Substantia nigra (tissue), 51 donors: ENCODE measurements at places on chromosomes 5 and 9.
A peak's percentile ranks its signal among the peaks of the same experiment; 100 is the strongest.

DNA sequence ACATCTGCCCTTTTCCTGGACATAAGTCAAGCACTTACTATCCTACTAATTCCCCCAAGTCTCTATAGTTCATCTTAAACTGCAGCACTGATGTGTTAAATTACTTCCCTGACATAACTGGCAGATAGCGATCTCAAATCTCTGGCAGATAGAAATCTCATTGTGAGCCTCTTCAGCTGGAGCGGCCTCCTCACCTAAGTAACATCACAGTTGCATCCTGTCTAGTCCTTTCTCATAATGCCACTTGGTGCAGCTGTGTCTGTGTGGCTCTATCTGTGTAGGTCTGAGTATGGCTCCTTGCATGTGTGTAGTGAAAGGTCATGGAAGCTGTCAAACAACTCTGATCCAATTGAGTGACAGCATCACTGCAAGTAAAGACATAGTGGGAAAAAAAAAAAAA lies 53.6 kb upstream of the FST start:
- no peak for DNase-seq

DNA sequence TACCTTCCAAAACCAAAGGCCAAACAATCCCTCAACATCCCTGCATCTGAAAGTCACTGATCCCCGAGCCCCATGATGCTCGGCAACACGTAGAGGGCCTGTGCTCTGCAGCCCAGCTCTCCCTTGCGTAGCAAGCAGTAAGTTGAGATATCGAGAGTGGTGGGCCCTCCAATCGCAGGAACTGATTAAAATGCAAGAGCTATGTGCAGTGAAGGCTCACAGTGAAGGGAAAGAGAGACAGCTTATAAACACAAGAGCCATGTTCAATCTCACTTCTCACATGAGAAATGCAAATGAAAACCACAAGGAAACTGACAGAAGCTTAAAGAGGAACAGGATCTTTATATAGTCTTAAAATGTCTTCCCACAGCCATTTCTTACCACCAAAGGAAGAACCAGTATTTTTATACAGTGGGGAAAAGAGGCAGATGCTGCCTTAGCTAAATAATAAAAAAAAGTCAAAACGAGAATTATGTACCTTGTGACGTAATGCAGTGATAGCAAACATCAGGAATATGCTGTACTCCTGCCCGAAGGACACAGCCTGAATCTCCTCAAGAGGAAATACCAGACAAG lies 24.6 kb downstream of the TTF1 start:
- DNase-seq, result no peak

GRCh38 chr9:18979367-18979766 lies 53.6 kb downstream of the SAXO1 start:
- no peak for DNase-seq

GRCh38 chr5:72555871-72556270 lies 48.7 kb upstream of the ZNF366 start:
- no peak for DNase-seq

GRCh38 chr9:13478160-13478559 lies 198.7 kb upstream of the MPDZ start:
- no peak for DNase-seq

DNA sequence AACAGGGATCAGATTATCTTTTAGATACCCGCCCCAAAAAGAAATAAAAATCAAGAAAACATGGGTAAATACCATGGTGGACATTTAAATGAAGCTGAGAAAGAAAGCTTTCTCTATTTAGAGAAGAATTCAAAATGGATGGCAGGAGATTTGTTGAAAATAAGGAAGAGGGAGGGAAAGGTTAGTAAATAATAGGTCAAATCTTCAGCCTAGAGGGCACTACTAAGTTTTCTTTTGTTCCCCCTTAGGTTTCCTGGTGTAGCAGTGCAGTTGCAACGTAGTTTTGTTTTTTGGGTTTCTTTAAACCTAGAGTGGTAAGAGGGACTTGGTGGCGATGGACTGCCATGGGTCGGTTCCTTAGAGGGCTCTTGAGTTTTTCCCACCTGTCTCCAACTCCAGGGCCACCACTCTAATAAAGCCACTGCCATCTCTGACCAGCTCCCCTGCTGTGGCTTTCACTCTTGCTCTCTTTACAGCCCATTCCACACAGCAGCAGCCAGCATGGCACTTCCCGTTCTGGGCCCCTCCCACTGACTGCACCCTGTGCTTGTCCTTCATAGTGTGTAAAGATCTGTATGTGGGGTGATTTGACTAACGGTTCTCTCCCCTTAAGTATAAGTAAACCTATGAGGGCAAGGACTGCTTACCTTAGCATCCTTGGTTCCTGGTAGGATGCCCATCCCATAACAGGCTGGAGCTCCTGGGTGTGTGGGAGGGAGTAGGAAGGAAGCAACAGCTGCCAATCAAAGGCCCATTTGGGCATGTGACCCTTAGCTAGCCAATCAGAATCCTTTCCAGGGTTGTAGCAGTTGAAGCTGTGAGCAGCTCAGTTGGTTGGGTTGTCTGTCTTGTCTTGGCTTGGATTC lies 118.3 kb downstream of the SLC1A3 start:
- DNase-seq, result peak; percentile 40

GRCh38 chr5:154516475-154516874 lies 38.4 kb upstream of the HAND1 start:
- DNase-seq, result no peak

- no peak for DNase-seq
Measured at GRCh38 chr5:44486591-44486990, 97.4 kb upstream of the FGF10 start.

DNA sequence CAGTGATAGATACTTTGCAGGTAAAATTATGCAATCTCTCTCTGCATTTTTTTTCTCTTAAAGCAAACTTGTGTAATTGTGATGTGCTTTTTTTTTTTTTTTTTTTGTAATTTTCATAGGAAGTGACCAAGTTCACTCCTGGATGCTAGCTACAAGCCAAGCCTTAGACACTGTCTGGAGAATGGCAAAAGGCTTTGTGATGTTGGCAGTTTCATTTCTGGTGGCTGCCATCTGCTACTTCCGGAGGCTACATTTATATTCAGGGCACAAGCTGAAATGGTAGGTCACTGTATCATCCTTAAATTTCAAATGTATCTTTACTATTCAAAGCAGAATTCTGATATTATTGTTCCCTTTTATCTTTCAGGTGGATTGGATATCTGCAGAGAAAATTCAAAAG lies 19.3 kb downstream of the OTULINL start:
- no peak for DNase-seq

DNA sequence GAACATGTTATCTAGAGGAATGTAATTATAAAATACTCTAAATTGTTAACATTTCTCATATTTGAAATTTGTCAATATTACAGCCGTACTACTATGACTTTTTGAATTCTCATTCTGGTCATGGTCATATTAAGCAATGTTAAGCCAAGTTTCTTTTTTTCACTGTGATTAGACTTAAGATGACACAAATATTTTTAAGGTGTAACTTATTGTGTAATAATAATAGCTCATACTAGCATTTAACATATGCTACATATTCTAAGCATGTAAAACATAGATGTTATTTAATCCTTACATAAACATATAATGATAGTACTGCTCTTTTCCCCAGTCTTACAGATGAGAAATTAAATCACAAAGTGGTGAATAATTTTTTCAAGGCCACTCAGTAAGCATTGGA lies 35.9 kb upstream of the LRRC70 start:
- DNase-seq, result no peak

DNA sequence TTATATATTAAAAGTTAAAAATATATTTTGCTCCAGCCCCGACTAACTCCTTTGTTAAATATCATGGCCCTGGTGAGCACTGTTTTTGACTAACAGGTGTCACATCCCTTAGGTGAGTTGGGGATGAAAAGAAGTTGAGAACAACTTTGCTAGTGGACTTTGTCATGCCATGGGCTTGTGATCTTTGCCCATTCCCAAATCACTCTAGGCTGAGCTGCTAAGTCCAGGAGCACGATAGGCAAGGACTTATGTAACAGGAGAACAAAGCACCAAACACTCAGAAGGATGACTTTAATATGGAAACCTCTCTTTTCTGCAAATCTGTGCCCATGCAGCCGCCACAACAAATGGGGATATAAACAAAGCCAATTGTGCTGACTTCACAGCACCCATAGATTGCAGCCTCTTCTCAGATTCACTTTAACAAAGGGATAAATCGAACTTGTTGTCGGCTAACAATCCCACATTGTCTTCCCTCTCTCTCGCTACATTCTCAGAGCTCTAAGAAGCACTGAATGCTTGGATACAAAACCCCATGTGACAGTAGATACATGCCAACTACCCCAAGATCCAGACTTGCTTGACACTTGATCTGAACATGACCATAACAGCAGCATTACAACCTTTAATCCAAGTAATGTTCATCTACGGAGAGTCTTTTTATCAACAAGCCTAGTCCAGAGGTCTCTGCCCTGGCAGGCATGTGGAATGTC lies 86.8 kb upstream of the CD180 start:
- DNase-seq, result peak; percentile 70

GRCh38 chr5:157961896-157962590 lies 103.1 kb upstream of the CLINT1 start:
- DNase-seq, result no peak

- no peak for DNase-seq
Measured at GRCh38 chr5:24904981-24905517, 260.3 kb upstream of the CDH10 start.

- DNase-seq, result no peak
Measured at GRCh38 chr5:41093803-41094202, 22.7 kb upstream of the MROH2B start.

DNA sequence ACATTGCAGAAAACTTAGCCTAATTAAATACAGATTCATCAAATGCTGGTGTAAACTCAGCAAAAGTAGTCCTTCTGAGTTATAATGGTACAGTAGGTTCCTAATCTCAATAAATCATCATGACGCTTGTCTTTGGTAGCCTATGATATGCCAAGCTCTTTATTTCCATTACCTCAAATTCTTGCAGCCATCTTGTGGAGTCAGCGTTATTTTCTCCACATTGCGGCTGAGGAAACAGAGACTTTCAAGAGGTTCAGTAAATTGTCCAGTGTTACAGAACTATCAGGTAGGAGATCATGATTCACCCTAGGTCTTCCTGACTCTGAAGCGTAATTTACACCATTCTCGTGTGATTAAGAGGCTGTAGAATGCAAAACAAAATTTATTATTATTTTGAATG lies 237.2 kb downstream of the PCSK5 start:
- no peak for DNase-seq

DNA sequence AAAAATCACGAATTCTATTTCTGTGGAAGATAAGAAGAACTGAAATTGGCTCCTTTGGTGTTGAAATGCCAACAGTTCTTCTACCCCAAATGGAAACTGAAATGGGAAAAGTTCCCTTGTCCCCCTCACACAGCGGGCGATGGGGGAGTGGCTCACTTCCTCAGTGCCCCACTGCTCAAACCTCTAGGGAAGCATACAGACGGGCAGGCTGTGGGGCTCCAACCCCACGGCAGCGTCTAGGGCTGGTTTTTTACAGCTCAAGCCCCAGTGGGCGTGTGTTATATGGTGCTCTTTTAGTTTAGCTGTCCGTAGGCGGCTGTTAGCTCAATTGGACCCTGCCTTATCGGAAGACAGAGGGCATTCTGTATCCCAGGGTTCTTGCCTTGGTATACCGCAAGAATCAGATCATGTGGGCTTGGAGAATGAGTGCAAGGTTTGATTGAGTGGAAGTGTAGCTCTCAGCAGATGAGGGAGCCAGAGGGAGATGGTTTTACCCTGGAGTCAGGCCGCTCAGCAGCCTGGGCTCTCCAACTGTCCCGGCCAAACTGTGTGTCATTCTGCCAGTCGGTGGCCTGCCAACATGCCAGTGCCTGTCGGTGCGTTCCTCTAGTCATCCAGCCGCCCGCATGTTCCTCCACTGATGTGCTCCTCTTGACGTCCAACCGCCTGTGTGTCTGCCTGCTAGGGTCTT lies 166.3 kb upstream of the ZNF608 start:
- DNase-seq, result no peak
